ENCODE measurements at places on chromosomes 4 and X. TPM values are rescaled to one million over a fixed set of nuclear protein-coding genes. Genes with fewer than 3 reads are reported as not detected.

GRCh38 chrX:139889760-139890159, 43.1 kb downstream of the ATP11C start:
- no peak overlapping the region for H3K27ac ChIP-seq
- H3K27me3 ChIP-seq, result no peaks in the 10 kb centered on the region
- H3K4me1 ChIP-seq, result no peaks in the 10 kb centered on the region
- H3K4me3 ChIP-seq, result no peak overlapping the region

DNA sequence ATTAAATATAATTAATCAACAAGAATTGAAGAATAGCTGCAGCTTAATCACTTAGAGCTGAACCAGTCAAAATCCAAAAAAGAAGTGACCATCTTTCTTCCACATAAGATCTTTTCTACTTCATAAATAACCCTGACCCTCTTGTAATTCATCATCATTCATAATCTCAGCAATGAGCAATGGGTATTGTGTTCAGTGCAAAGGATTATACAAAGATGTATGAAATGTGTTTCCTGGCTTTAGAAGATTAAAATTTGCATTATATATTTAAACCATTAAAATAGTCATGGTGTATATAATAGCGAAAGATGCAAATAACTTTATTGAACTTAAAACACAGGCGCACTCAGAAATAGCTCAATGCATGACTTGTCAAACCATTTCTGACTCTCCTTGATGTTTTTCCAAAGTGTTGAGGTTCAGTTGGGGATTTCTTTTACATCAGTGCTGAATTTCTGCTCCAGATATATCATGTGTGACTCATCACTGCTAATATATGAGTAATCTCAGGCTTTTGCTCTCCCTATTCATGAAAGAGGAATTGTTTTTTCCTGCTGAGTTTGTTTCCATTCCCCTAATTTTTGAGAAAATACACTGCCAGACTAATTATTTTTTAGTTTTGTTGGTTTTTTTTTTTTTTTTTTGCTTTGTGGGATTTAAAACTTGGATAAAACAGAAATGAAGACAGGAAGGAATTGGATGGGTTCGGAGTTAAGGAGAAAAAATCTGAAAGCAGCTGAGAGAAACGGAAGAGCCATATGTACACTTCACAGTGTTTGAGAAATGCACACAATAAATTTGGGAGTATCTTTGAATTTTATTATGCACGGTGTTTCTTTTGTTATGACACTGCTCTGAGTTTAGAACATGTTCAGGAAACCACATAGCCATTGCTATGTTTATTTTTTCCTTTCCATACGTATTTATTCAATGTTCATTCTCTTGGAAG, 290.1 kb upstream of the PCDH7 start:
- DNase-seq, result no peak
- H3K4me3 ChIP-seq, result no peak overlapping the region
- H3K27ac ChIP-seq, result no peak overlapping the region
- H3K27me3 ChIP-seq, result no peaks in the 10 kb centered on the region
- H3K4me1 ChIP-seq, result no peaks in the 10 kb centered on the region

DNA sequence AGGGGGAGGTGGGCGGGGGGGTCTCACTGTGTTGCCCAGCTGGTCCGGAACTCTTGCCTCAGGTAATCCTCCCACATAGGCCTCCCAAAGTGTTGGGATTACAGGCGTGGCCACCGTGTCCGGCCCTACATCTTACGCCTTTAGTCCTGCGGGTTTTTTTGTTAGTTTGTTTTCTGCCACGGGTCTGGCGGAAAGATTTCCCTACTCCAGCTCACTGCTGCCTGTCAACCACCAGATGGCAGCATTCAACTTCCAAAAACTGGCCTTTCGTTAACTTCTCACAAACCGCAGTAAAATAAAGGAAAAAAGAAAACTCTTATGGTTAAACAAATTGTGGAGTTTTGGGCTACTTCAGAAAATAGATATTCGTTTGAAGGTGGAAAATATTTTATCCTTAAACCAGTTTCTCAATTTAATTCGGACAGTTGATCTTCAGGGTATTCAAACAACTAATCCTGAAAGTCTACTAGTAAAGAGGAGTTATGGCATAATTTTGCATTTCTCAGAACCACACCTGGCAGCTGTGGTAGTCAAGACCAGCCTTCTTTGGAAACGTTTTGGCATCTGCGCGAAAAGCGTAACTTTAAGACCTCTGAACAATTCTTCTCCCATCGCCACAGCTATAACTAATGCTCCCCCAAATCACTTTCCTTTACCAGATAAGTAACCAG, 41.1 kb downstream of the LUZP4 start:
- H3K4me1 ChIP-seq, result no peaks in the 10 kb centered on the region
- H3K36me3 ChIP-seq, result no peaks in the 10 kb centered on the region
- H3K27ac ChIP-seq, result no peak overlapping the region
- H3K4me3 ChIP-seq, result no peak overlapping the region
- H3K27me3 ChIP-seq, result no peaks in the 10 kb centered on the region

GRCh38 chrX:12701628-12702027, 89.6 kb upstream of the PRPS2 start:
- DNase-seq, result peak; percentile 73
- H3K4me1 ChIP-seq, result no peaks in the 10 kb centered on the region
- no peak overlapping the region for H3K4me3 ChIP-seq

GRCh38 chr4:28357990-28358389, 1497.3 kb downstream of the STIM2 start:
- H3K27ac ChIP-seq, result no peak overlapping the region
- no peaks in the 10 kb centered on the region for H3K4me1 ChIP-seq
- H3K36me3 ChIP-seq, result no peaks in the 10 kb centered on the region
- no peak for DNase-seq
- H3K4me3 ChIP-seq, result no peak overlapping the region

GRCh38 chr4:121485190-121485804, 104.5 kb upstream of the QRFPR start:
- no peak overlapping the region for H3K4me3 ChIP-seq
- no peaks in the 10 kb centered on the region for H3K36me3 ChIP-seq
- H3K4me1 ChIP-seq, result no peaks in the 10 kb centered on the region
- H3K27ac ChIP-seq, result no peak overlapping the region
- no peaks in the 10 kb centered on the region for H3K27me3 ChIP-seq

DNA sequence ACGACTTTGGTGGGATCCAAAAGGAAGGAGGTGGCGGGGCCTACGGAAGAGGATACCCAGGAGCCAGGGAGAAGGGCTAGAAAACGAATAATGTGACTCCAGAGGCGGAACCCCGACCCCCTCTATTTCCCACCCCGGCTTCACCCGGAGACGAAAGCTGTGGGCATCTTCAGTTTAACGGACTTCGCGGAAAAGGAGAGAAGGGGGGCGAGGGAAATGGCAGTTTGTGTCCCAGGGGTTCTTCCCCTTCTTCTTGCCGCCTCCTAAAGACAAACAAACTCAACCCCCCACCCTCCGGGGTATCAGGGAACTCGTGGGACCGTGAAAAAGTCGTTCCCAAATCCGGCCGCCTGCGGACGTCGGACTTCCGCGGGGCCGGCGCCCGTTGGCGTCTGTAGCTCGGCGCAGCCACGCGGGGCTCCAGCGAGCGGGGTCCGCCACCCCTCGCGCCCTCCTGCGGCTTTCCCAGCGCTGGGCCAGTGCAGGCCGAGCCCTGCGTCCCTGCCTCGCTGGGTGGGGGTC, 3.6 kb upstream of the LEF1 start:
- peak overlapping the region; percentile 56 for H3K4me3 ChIP-seq
- H3K36me3 ChIP-seq, result no peaks in the 10 kb centered on the region
- no peaks in the 10 kb centered on the region for H3K4me1 ChIP-seq
- no peak for DNase-seq
- peaks cover 56% of the 10 kb centered on the region for H3K27me3 ChIP-seq
- no peak overlapping the region for H3K27ac ChIP-seq

GRCh38 chr4:76058888-76059426, 15.6 kb upstream of the ART3 start:
- no peak overlapping the region for H3K4me3 ChIP-seq
- H3K4me1 ChIP-seq, result no peaks in the 10 kb centered on the region
- DNase-seq, result no peak
- H3K27ac ChIP-seq, result no peak overlapping the region

LRCH2 gene
- 48.2 TPM for total RNA-seq

SRD5A3 gene
- total RNA-seq, result 5.4 TPM

PABPC1L2B gene
- not detected for total RNA-seq

TLR3 gene
- total RNA-seq, result 3.0 TPM

ZNF711 gene
- total RNA-seq, result 2.0 TPM

QRFPR gene
- 0.71 TPM for total RNA-seq
